T-helper 17 cell (primary cell): ENCODE measurements at places on chromosomes 16 and 17.

DNA sequence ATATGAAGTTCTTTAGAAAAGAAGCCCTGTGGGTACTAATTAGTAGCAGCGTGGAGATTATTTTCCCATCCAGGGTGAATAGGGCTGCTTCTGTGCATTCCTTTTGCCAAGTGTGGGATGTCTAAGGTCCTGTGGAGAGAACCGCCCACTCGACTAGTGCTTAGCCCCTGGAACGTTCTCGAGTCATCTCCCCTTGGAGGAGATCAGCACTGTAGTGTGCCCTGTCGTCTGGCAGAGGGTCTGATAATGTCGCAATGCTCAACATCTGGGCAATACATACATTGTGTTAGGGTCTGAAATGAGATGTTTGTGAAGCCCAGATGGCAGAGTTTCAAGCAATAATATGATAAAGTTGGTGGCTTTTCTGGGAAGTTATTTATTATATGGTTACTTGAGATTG lies 64.8 kb downstream of the SPECC1 start:
- no peak for DNase-seq

GRCh38 chr17:27499451-27500265 lies 43.4 kb downstream of the KSR1 start:
- no peak for DNase-seq

DNA sequence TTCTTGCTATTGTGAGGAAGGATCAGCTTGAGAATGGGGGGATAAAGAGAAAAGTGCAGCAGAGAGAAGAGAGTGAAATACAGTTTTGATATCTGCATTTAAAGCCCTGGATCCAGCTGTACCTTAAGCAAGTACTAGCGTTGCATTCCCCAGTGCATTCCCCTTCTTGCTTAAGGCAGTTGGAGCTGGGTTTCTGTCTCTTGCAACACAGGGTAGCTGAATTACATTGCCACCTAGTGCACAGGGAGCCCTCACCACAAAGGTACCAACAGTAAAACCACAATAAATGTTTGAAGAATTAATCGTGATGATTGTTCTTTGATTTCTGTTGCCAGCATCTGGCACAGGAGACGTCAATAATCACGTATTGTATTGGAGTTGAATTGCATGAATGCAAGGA lies 588.7 kb downstream of the RBFOX1 start:
- no peak for DNase-seq

DNA sequence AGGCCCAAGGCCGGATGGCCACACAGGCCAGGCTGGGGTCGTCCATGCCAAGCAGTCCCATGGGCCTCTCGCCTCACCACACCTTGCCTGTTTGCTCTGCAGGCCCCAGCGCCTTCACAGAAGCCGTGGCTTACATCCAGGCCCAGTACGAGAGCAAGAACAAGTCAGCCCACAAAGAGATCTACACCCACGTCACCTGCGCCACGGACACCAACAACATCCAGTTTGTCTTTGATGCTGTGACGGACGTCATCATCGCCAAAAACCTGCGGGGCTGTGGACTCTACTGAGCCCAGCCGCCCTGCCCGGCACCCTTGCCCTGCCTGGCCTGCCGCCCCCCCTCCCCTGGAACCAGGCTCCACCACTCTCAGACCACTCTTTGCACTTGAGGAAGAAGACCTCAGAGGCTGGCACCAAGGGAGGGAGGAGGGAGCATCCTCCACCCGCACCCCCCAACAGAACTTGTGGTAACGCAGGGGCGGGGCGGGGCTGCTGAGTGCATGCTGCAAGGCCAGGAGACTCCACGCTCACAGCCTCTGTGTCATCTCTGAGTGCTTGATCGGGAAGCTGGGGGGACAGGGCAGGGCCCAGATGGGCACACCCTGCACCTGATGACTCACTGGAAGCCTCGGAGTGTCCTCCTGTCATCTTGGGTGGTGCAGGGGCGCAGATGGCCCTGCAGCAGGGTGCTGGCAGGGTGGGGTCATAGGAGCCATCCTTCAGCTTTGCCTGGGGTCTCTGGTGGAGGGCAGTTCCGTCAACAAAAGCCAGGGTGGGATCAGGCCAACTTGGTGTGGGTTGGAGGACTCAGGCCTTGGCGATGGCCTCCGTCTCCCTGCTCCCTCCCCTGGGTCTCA lies 81.5 kb downstream of the AMFR start:
- DNase-seq = no peak

- DNase-seq = no peak
These were observed 19.3 kb downstream of the SPECC1 start for GRCh38 chr17:20028443-20028842.
